ENCODE measurements at places on chromosomes 6 and 20.
A peak's percentile ranks its signal among the peaks of the same experiment; 100 is the strongest.

DNA sequence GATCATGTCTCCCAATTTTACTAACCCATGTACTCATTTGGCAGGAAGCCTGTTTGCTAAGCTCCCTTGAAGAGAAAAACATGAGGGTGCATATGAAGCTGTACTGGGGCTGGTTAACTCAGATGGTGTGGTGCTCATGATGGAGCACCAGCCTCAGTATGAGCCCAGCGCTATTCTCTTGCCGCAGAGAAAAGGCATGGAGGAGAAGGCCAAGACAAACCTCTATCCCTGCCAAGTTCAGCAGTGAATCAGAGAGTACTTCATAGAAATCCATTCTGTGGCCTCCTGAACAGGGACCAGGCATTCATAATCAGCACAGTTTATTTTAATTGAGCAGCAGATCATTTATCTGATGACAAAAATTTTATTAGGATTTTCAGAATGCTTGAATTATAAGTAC lies 398.1 kb downstream of the LMBRD1 start:
- DNase-seq = no peak

- no peak for DNase-seq
Measured at GRCh38 chr6:6998194-6998569, 109.6 kb upstream of the RREB1 start.

DNA sequence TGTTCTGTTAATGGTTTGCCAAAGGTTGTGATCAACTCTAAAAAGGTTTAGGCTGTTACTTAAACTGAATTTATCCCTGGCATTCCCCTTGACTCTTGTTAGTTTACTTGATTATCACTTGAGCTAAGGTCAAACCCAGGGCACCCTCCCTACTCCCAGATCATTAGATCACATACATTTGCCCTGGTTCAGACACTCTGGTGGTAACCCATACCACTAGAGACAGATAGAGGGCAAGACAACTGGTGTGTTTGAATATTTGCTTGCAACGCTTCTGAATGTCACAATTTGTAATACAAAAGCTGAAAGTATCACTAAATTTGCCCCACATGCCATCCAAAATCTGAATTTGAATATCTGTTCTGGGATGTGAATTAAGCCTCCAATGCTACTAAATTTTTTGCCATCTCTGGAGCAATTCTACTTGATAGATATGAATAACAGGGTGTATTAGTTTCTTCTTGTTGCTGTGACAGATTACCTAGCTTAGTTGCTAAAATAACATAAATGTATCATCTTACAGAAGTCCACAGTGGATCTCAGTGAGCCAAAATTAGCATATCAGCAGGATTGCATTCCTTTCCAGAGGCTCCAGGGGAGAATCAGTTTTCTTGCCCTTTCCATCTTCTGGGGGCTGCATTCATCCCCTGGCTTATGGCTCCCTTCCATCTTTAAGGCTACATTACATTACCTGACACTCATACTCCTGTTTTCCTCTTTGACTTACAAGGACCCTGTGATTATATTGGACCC lies 45.4 kb downstream of the FIG4 start:
- no peak for DNase-seq

DNA sequence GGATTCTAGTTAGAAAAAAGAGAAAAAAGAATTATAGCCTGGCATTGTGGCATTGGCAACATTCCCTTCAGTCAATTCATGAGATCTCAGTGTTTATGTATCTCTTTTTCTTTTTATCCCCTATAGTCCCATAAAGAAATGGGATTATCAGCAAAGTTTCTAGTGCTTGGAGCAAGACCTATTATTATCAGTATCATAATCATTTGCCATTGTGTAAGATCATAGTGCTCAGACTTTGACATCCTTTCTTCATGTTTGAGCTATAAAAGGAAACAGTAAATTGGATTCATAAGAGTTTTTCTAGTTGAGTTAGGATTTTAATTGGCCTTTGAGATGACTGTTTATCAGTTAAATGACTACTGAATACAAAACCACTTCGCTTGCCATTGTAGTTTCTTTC lies 295.6 kb downstream of the GRIK2 start:
- DNase-seq = no peak

- DNase-seq = no peak
Measured at GRCh38 chr6:84136364-84137050, 90.9 kb downstream of the CEP162 start.

GRCh38 chr6:45001663-45002062 lies 326.5 kb upstream of the RUNX2 start:
- DNase-seq = no peak

DNA sequence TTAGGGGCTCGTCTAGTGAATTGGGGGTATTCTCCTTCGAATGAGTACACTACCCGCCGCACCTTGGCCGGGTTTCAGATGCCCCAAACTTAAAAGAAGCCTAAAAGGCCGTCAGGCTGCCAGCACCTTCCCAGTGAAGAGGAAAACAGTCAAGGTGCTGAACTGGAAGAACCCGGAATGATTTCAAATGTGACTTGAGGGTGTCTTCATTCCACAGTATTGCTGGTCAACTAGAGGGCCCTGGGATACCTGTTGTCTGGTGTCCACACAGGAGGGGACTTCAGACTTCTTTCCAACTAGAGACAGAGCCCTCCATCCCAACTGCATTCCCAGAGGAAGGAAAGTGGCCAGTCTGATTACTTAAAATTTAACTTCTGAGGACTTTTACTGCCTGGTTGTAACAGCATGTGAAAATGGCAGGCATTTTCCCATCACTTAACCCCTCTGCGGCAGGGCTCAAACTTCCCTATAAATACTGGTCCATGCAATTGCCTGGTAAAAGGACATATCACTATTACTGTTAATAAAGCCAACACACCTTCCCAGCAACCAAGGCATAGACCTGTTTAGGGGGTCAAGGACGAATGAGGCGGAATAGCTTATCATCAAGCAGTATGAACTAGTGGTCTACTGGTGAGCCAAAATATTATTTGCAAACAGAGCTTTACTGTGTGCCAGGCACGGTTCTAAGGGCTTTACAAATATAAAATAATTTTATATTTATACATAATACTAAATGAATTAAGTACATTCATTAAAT lies 651 bp upstream of the SAMHD1 start:
- DNase-seq = peak; percentile 50

DNA sequence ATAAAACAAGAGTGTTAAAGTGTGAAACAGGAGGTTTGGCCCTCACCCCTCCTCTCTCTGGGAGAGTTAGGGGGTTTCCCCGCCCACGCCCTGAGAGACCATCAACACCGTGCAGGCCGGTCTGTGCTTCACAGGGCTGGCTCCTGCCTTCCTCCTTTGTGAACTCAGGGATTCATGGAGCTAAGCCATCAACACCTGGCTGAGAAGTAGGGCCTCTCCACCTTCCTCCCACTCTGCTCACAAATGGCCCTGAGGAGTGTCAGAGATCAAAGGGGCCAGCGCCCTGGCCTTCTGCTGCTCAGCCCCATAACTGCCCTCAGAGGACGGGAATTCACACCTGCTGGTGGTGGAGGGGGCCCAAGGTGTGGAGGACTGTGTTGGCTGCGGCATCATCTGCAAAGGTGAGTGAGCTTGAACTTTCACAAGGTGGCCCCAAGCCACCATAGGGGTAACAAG lies 88.6 kb downstream of the PSMB1 start:
- DNase-seq = no peak

Measured in body of pancreas (tissue), 4 donors.